ENCODE measurements at places on chromosomes 13 and 19.
A peak's percentile ranks its signal among the peaks of the same experiment; 100 is the strongest.

DNA sequence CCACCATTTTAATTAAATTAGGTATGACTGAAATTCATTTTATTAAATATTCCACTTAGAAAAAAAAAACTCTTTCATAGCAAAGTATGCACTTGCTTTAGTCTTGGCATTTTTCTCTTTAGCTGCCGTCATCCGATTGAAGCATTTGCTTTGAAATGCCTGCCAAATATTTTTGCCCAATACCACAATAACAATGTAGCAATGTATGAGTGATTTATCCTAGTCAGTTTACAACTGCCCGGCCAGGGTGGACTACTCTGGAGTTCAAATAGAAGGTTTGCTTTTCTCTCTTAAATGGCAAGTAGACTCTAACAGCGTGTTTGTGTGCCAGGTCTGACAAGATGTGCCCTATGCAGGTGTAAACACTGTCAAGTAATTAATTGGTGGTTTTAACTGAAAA, 675.3 kb upstream of the SGCG start:
- DNase-seq, result no peak

DNA sequence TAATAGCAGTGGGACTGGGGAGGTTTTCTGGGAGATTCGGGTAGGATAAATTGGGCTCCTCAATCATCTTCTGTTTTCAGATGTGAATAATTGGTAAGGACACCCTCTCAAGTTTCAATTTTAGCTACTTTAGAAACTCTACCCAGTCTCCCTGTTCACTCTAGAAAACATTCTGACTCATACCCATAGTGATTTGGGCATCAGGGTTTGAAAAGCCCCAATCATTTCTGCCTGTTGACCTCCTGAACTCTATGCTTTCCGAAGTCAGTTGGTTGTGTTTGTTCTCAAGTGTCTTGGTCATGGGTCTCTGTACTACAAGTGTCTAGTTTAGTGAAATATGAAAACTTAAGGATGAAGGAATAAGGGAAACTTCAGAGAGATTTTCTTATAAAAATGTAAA, 911.3 kb upstream of the GPC6 start:
- no peak for DNase-seq

DNA sequence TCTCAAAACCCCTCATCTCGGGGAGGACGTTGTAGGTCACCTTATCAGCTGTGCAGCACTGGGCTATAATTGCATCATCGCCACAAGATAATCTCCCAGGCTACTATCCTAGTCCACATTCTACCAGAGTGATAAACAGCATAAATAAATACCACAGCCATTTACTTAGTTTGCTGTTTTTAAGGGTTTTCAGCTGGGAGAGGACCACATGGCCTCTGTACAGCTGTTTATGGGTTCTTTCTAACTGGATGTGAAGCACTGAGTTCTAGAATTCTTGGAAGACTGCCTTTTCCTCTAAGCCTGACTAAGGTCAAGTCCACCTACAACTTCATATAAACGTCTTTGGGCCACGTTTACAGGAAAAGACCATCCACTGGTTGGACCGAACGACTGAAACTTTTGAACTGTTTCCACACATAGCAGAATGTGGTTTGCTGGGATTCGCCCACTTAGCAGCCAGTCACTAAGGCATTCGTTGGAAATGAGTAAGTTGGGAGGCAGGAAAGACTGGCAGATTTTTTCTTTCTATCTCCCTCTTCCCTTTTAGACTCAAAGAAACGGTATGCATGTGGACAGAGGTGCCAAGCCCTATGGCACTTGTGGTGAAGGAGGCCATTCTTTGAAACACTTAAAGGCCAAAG, 752.5 kb upstream of the SGCG start:
- DNase-seq, result no peak

DNA sequence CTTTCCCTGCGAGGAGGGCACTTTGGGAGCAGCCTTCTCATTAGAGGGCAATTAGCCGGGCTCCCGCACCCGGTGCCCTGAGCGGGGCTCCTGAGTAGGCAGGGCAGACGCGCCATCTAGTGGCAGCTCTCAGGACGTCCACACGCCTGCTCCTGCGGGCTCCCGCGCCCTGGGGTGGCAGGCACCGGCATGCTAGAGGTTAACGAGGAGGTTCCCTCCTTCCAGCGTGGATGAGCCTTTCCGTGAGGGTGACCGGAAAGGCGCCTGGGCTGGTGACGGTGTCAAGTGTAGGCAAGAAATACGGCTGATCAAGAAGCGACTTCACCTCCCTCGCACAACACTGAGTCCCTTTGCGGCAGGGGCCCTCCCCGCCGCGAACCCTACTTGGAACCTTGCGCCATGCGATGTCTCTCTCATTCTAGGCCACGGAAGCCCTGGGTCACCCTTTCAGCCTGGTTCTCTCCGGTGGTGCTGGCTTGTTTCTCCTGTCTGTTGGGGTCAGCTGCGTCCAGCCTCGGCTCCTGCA, 67.7 kb downstream of the ALOX5AP start:
- peak; percentile 35 for DNase-seq

DNA sequence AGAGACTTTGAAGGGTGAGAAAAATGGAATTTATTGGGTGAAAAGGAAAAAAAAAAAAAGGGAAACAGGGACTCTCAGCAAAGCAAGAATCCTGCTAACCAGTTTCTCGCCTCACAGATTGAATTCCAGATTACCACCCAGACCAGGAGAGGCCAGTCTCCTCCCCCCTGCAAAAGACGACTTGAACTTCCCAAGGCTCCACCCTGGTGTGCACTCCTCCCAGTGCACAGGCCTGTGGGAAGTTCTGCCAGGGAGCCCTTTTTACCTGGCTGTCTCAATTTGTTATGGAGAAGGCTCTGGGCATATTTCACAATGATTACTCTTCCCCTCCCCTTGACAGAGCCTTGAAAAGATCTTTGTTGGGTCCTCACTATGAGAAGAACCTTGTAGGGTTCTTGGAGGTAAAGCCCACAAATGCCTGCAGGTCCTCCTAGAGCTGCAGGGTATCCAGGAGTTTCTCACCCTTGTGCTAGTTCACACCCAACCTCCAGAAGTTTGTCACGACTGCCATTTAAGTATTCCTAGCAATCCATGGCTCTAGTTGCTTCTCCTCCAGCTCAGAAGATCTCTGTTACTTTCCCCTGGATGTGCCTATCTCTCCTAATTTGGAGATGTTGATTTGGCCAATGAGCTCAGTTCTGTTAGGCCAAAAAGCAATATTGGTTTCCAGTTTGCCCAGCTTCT, 229.8 kb upstream of the TMTC4 start:
- DNase-seq, result no peak

GRCh38 chr19:45771311-45771933, 2.4 kb upstream of the SIX5 start:
- DNase-seq, result no peak

DNA sequence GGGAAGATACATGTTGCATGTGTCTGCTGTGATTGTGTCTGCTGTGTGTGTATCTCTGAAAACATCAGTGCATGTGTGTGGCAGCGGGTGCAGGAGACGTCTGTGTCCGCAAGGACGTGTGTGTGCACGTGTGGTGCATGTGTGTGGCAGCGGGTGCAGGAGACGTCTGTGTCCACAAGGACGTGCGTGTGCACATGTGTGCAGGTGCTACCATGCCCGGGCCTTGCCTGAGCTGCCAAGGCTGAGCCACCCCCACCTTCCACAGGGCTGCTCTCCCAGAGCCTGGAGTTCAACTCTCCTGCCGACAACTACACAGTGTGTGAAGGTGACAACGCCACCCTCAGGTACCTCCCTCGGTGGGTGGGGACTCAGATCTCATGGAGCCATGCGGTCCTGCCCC, 10.4 kb downstream of the IGLON5 start:
- no peak for DNase-seq

DNA sequence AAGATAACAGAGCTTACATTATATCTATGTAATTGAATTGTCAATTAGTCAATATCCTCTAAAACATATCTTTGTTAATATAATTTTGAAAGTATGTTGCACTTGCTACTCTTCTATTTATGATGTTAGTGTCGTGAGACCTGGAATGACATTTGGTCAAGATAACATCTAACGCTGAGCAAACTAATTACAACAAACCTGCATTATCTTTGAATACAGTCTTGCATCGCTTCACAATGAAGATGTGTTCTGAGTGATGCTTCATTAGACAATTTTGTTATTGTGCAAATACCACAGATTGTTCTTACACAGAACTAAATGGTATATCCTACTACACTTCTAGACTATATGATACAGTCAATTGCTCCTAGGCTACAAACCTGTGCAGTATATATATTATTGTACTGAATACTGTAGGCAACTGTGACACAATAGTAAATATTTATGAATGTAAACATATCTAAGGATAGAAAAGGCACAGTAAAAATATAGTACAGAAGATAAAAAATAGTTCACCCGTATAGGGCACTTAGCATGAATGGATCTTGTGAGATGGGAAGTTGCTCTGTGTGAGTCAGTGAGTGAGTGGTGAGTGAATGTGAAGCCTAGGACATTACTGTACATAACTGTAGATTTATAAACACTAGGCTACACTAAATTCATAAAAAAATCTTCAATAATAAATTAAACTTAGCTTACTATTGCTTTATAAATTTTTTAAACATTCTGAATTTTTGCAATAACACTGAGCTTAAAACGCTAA, 1773.8 kb downstream of the PCDH9 start:
- DNase-seq, result no peak

- DNase-seq, result no peak
Measured at GRCh38 chr13:59527500-59527899, 636.2 kb downstream of the DIAPH3 start.

DNA sequence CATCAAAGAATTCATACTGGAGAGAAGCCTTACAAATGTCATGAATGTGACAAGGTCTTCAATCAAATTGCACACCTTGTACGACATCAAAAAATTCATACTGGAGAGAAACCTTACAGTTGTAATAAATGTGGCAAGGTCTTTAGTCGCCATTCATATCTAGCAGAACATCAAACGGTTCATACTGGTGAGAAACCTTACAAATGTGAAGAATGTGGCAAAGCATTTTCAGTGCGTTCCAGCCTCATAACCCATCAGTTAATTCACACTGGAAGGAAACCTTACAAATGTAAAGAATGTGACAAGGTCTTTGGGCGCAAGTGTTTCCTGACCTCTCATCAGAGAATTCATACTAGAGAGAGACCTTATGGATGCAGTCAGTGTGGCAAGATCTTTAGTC, 13.2 kb upstream of the ZNF534 start:
- no peak for DNase-seq

GRCh38 chr13:35480346-35480745, 3.9 kb upstream of the MAB21L1 start:
- no peak for DNase-seq

DNA sequence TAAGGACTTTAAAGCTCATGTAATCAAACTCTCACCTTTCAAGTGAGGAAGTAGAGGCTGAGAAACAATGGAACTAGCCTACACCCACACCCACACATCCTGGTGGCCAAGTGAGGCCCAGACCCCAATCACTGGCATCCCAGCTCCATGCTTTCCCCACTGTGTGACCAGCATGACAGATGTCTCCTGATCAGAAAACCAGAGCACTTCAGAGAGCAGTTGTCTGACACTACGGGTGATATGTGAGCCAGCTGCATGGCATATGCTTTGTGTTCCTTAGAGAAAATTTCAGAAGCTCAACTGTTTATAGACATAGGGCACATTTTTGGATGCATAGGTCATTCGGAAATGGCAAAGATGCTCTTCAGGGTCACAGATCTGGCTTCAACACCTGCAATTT, 315.2 kb downstream of the NDFIP2 start:
- DNase-seq, result no peak

DNA sequence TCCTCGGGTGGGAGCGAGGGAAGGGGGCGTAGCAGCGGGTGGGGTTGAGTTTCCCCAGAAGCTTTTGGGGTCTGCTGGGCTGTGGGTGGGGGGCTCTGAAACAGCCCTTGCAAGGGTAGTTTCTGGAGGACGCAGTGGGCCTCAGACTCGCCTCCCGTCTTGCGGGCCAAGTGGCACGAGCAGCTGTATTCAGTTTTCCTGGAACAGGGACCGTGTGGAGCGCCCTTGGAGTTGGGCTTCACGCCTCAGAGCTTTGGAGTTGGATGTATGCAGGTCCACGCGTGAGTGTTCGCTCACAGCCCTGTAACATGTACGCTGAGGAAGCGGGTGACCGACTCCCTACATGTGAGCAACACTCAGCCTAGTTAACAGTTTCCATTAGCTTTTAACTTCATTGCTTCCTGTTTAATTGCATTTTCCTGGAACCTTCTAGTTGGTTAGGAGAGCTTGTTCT, 603 bp downstream of the TM9SF2 start:
- DNase-seq, result no peak

DNA sequence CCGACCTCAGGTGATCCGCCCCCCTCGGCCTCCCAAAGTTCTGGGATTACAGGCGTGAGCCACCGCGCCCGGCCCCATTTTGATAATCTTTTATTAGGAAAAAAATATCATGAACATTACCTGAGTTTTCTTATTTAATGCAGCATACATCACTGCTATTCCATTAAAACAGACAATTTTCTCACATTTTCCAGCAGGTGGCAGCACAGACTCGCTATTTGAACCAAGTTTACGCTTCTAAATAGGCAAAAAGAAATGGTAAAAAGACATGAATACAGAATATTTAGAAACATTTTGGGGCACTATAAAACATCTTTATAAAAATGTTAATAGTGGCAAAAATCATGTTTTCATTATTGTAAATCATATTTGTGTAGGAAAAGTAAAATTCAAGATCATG, 903.1 kb downstream of the SLITRK6 start:
- DNase-seq, result peak; percentile 31

DNA sequence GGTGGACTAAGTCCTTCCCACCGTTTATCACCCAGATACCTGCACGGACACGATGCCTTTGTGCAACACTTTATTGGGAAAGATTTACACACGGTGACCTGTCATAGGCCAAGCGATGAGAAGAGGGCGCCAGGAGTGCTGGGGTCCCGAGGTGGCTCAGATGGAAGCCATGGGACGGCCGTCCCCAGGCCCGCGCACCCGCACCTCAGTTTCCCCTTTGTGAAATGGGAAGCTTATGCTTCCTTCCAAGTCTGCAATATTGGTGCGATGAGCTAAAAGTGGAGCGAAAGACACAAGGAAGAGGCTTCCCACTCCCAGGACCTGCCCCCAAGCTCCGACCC, 369 bp upstream of the TMC4 start:
- no peak for DNase-seq

- no peak for DNase-seq
Measured at GRCh38 chr13:49066856-49067255, 91.1 kb downstream of the FNDC3A start.

- no peak for DNase-seq
Measured at GRCh38 chr19:940591-941291, 14.9 kb downstream of the ARID3A start.

- DNase-seq, result no peak
Measured at GRCh38 chr13:30138511-30138910, 168.8 kb downstream of the KATNAL1 start.
